SK-N-SH treated with all-trans-retinoic acid at 6 μM for 48 hours (cell line): ENCODE measurements at places on chromosomes 4 and X.

DNA sequence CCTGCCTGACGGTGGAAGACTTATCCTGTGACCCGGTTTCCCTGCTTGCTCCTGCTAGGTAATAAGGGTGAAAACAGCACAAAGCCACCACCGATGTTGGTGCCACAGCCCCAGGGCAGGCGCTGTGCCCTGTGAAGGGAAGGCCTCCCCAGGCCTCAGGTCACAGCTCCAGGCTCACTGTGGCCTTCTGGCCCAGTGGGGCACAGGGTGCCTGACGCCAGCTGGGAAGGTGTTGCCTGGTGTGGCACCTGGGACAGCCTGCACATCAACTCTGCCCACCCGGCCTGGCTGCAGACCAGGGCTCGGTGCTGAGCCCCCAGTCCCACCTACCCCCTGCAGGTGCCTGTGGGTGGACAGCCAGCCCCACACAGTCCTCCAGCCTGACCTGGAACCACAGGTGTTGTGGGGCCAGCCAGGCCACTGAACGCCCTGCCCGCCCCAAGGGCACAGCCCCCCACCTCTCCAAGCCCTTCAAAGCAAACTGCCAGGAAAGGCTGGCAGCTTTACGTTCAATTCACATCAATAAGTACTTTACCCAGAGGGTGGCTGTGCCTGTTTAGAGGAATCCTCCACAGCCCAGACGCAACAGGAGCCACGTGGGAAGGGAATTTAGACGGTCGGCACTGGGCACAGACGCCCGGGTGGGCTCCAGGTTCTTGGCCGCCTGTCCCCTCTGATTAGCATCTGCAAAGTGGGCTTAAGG lies 54.3 kb downstream of the ZFYVE28 start:
- ATAC-seq, result no peak

- no peak for ATAC-seq
Measured at GRCh38 chrX:13934731-13935130, 95.0 kb downstream of the GEMIN8 start.

DNA sequence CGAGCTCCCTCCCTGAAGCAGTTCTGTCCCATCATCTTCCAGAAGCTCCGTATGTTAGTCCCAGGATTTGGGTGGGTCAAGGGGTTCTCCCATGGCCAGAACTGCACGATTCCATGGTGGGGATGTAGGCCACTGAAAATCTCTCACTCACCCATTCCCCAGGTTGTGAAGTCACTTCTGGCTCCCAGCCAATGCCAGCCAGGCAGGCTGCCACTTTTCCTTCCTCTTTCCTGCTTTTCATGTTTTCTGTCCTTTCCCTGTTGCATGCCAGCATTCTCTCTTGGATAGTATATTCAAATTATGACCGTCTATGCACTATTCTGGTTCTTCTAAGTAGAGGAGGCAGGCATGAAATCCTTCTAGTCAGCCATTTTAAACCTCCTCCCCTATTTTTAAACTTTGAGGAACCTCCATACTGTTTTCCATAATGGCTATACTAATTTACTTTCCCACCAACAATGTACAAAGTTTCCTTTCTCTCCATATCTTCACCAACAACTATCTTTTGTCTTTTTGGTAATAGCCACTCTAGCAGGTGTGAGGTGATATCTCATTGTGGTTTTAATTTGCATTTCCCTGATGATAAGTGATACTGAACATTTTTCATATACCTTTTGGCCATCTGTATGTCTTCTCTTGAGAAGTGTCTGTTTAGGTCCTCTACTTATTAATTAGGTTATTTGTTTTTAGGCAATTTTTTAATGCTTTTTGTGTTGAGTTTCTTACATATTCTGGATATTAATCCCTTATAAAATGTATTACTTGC lies 182.1 kb upstream of the TET2 start:
- ATAC-seq, result no peak

GRCh38 chr4:156765277-156765676 lies 206.3 kb downstream of the PDGFC start:
- no peak for ATAC-seq

- no peak for ATAC-seq
Measured at GRCh38 chrX:24876530-24877287, 139.1 kb downstream of the ARX start.

DNA sequence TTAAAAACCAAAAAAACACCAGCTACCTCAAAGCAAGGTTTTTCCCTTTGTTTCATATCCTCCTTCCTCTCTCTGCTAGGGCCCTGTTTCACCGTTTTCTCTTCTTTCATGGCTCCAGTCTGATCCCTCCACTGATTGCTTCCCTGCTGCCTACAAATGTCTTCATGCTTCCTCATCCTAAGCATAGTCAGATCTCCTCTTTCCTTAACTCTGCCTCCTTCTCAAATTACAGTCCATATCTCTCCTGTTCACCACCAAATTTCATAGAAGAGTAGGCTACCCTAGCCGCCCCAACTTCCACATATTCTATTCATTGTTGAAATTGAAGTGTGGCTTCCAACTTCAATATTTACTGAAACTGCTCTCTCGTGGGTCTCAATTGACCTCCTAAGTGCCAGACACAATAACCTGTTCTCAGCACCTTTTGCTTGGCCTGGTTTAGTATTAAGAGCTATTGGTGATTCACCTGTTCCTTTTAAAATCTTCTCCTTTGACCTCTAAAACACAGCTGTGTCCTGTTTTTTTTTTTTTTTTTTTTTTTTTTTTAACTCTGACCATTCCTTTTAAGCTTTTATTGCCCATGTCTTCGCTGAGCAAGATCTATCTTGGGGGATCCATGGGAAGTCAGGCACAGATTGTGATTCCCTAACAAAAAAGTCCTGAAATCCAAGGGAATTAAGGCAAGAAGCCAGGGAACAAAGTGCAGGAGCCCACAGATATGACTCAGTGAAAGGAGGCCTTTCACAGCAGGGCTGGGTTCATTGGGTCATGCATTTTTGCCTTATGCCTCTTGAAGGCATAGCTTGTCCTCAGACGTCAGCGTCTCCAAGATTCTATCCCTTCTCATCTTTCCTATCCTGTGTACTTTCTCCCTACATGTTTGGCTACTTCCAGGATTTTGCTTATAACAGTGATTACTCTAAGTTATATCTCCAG lies 85.4 kb downstream of the RPS3A start:
- ATAC-seq, result peak; percentile 86

GRCh38 chrX:16977771-16978170 lies 31.3 kb downstream of the REPS2 start:
- ATAC-seq, result no peak; the same call in 2 of the 3 replicates

DNA sequence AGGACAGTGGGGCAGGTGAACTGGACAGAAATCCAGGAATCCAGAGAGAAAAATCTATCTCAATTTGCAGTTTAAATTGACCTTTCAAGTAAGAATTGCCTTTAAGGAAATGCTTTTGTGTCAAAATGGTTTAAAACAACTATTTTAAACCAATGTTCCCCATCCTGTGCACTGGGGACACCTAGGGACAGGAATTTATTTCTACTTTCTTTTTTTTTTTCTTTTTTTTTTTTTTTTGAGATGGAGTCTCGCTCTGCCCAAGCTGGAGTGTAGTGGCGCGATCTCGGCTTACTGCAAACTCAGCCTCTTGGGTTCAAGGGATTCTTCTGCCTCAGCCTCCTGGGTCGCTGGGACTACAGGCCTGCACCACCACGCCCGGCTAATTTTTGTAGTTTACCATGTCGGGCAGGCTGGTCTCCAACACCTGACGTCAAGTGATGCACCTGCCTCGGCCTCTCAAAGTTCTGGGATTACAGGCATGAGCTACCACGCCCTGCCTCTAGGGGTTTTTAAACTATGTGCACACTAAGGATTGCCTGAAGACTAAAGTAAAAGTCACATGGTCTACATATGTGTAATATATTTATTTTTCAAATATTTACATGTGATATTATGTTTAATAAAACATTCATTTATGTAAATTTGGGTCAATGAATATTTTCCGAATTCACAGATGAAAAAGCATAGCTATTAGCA lies 1213.4 kb downstream of the STIM2 start:
- peak; percentile 60; the same call in 2 of the 3 replicates for ATAC-seq

- no peak for ATAC-seq
Measured at GRCh38 chr4:7172508-7172907, 19.8 kb upstream of the SORCS2 start.

- no peak for ATAC-seq
Measured at GRCh38 chr4:180054291-180054690, 2188.9 kb upstream of the TENM3 start.

- no peak for ATAC-seq
Measured at GRCh38 chrX:7318661-7319060, 170.7 kb upstream of the PUDP start.

DNA sequence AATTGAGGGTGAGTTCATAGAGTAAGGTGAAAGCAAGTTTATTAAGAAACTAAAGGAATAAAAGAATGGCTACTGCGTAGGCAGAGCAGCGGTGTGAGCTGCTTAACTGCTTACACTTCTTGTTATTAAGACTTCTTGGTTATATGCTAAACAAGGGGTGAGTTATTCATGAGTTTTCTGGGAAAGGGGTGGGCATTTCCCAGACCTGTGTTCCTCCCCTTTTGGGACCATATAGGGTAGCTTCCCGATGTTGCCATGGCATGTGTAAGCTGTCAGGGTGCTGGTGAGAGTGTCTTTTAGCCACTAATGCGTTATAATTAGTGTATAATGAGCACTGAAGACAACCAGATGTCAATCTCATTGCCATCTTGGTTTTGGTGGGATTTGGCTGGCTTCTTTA lies 126.5 kb downstream of the ARSF start:
- no peak for ATAC-seq

GRCh38 chr4:140641789-140642439 lies 73.2 kb upstream of the UCP1 start:
- ATAC-seq, result no peak; the same call in 2 of the 3 replicates

- no peak for ATAC-seq
Measured at GRCh38 chrX:72466493-72466892, 106.2 kb downstream of the HDAC8 start.

GRCh38 chrX:30824275-30824674 lies 64.8 kb downstream of the TAB3 start:
- ATAC-seq, result no peak

GRCh38 chr4:169730564-169730963 lies 27.2 kb downstream of the HPF1 start:
- no peak for ATAC-seq

- ATAC-seq, result no peak
Measured at GRCh38 chr4:151114986-151115385, 15.6 kb downstream of the RPS3A start.

GRCh38 chrX:41257801-41258200 lies 76.2 kb upstream of the DDX3X start:
- no peak for ATAC-seq

DNA sequence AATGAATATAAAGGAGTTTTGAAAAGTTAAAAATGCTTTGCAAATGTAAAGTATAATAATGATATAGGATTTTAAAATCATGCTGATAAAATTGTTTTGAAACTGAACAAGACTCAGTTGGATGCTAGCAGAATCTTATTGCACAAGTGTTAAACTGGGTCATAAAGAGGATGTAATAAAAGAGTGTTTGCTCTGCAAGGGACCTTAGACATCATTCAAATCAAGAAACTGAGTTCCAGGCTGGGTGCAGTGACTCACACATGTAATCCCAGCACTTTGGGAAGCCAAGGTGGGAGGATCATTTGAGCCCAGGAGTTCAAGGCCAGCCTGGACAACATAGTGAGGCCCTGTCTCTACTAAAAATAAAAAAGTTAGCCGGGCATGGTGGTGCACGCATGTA lies 27.5 kb upstream of the DUSP21 start:
- no peak for ATAC-seq

DNA sequence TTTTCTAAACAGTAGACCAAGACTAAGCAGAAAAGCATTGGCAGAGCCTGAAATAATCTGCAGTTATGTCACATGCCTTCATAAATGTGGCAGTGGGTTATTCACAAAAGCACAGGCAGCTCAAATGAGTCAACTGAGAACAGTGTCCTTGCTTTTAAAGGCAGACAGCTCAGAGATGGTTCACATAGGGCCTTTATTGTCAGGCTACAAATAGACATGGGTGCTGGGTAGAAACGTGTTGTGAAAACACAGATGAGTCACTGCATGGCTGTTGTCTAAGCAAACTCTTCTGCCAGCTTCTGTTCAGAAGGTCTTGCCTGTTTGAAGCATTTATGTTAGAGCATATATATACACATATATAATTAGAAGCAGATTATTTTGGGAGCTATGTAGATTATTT lies 118.0 kb downstream of the SLC4A4 start:
- no peak for ATAC-seq

DNA sequence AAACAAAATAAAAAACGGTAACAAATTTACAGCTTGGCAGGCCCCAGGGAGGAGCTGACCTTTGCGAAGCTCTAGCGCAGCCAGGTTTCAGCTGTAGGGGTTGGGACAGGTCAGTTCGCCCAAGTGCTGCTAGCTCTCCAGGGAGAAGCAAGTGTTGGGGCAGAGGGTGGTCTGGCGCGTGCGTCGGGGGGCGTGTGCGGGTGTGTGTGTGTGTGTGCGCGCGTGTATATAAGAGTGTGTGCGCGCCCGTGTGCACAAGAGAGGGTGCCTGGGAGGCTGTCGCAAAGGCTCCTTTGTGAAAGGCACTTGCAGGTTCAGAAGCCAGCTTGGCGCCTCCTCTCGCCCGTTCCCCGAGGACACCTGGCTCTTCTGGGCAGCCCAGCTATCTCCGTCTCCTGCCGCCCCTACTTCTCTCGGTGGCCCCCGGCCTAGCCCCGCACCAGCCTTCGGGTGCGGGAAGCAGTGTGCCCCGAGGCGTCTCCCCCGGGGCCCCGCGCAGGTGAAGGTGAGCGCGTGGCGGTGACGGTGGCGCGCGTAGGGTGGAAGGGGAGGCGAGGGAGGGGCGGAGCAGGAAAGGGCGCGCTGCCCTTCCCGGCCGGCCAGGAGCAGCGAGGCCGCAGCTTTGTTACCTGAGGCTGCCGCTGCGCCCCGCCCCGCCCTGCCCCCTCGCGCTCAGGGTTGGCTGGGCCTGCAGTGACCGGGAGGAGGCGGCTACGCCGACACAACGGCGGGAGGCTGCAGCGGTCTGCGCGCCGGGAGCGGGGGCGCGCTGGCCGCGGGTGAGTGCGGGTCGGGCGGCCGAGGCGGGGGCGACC lies at the start of gene FHDC1:
TSS of gene FHDC1 (plus strand) at position 693 of the 815 bp plus-strand sequence. CDS start 6,735 bp downstream, outside the sequence.
- ATAC-seq, result peak; percentile 37

DNA sequence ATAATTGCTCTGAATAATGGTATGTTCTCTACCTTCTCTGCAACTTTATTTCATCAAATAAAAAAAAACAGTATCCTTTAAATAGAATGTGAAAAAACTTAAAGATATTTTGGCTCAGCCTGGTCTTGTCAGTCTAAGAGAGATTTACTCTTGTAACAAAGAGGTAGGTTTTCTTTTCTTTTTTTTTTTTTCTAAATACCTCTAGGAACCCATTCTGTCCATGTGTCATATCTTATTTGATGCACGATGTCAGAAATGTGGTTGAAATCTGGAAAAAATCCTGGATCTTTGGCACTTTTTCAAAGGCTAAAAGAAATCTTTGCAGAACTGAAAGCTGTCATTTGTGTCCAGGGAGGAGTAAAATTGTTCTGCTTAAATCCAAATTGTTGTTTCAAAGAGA lies 17.3 kb upstream of the FGF5 start:
- ATAC-seq, result peak; percentile 72

- no peak for ATAC-seq
Measured at GRCh38 chr4:76365636-76366035, 55.3 kb downstream of the CCDC158 start.

- ATAC-seq, result no peak
Measured at GRCh38 chr4:113695328-113696169, 66.0 kb downstream of the CAMK2D start.

- peak; percentile 64 for ATAC-seq
Measured at GRCh38 chr4:75995727-75996126, 5.0 kb upstream of the SDAD1 start.

GRCh38 chr4:89113415-89113814 lies 2.1 kb downstream of the TIGD2 start:
- ATAC-seq, result no peak

- ATAC-seq, result no peak; the same call in 2 of the 3 replicates
Measured at GRCh38 chrX:29471829-29472228, 743.5 kb upstream of the MAGEB2 start.
